Occipital lobe (tissue), 3 donors: ENCODE measurements at places on chromosomes 3 and 15.

GRCh38 chr3:64352639-64352992 is 127.3 kb upstream of the PRICKLE2 start:
- no peak for DNase-seq

GRCh38 chr3:85397434-85397833 is 438.6 kb downstream of the CADM2 start:
- DNase-seq: no peak

DNA sequence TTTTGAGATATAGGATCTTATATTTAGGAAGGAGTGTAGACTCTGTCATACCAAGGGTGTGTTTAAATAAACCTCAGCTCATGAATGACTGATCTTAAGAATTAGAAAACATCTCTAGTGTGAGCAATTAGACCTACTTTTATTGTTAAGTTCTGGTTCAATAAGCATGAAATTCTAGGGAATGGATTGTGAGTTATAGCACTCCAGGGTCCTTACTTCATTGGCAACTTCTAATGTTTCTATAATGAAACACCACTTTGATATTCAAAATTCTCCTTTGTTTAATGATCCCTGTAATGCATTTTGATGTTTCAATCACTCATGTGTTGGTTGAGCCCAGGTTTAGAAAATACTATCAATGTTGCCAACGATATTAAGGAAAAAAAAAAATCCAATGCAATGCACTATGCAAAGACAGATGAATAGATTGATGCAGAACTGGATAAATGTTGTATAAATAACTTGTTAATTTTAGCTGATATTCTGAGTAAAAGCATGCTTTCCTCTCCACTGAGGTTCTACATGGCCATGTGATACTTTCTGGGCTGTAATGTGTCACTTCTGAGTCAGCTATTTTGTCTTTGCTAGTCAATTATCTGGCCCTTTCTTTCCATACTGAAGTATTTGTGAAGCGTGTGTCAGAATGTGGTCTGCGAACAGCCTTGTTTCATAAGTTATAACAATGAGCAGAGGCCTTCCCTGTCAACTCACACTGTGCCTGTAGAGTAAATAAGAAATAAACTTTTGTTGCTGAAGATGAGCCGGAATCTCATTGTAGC is 1035.9 kb downstream of the PLOD2 start:
- DNase-seq: no peak

- no peak for DNase-seq
These were observed 501.7 kb downstream of the SHQ1 start for GRCh38 chr3:72346526-72346926.

GRCh38 chr15:81895723-81896122 is 150.1 kb downstream of the MEX3B start:
- no peak for DNase-seq

DNA sequence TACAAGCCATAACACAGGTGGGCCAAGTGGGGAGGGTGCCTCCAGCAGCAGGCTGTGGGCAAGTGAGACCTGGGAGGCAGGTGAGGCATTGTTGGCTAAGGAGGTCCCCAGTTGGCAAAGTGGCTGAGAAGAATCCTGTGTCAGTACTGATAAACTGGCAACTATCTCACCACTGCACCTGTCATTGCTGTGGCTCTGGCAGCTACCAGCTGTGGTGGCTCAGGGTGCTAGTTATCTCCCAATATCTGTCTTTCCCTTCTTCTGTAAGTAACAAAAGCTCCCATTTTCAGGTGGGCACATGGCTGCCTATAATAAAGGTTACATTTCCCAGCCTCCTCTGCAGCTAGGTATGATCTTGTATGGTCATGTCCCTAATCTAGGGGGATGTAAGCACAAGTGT is 80.6 kb upstream of the RNF7 start:
- DNase-seq: no peak

- DNase-seq: peak; percentile 16
These were observed 500.4 kb downstream of the SHQ1 start for GRCh38 chr3:72347819-72348319.

DNA sequence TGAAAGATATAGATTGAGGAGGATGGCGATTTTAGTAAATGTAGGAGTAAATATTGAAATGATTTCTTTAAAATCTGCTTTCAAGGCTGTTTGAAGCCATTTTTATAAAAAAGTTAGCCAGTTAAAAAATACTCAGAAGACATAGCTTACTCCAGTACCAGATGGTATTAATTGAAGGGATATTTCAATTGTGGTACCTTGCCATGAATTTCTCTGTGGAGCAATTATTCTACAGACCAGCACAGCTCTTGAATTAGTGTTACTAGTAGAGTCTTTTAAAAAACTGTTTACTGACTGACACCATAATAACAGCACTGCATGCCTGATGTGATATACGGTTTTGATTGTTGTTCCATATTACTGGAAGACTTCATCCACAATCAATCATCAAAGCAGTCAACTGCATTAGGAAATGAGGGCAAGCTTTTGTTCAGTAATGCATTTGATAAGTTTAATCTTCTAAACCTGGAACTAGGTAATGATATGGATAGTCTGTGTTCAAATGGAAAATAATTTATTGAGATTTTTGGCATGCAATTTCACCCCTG is 106.4 kb downstream of the MFSD1 start:
- no peak for DNase-seq

DNA sequence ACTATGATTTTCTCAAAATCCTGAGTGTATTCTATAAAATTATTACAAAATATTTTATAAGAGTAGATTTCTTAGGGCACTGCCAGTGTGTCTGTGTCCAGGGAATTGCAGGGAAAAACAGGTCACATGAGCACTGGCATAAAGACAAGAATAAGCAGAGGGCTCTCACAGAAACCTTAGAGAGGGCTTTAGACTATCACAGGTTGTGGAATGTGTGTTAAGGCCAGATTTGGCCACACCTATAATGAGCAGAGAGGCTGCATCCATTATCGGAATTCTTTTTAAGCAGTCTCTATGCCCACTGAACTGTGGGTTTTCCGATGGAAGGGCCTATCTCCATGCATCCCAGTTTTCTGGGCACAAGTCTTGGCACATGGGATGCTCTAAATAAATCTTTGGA is 90.2 kb downstream of the RTP4 start:
- DNase-seq: no peak

DNA sequence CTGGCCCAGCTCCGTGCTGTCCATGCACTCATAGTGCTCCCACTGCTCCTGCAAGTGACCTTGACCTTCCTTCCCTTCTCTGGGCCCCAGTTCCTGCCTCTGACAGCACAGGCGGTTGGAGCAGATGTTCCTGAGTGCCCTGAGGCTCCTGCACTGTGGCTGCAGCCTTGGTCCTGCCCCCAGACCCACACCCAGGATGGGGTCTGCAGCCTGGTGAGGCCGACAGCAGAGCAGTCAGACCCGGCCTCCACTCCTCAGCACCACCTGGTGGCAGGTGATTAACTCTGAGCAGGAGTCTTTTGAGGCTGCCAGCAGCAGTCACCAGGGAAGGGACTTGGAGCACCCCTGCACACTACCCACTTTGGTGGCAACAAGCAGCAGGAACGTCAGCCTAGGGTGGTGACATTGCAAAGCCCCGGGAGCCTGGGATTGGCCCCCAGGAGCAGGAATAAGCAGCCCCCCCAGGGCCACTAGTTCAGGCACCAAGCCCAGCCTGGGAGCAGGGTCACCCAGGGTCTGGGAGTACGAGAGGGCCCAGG is 64.6 kb downstream of the CYP11A1 start:
- no peak for DNase-seq

- no peak for DNase-seq
These were observed 173.5 kb downstream of the TNIK start for GRCh38 chr3:171286580-171287249.

DNA sequence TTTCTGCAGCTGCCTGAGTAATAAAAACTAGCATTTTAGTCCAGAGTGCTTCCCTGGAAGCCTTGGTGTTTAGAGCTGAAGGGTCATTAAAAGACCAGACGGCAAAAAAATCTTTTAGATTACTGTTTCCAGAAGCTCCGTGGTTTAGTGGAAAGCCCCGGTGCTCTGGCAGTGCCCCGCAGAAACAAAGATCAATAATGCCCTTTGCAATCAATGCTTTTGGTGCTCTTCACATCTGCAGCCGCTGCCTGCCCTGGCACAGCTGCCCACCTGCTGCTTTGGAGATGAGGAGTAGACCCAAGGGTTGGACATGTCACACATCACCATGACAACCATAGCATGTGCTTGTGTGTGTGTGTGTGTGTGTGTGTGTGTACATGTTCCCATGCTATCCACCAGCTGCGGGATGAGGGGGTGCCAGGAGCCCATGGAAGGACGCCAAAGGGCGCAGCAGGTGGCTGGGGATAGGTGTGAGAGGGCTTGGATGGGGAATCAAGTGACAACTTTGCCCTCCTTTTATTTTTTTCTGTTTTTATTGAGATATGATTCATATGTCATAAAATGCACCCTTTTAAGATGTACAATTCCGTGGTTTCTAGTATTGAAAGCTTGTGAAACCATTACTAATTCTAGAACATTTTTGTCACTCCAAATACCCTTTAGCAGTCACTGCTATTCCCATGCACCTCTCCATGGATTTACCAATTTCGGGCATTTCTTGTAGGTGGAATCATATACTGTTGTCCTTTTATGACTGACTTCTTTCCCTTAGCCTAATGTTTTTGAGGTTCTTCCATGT is 75.7 kb upstream of the KLHL25 start:
- no peak for DNase-seq

- peak; percentile 29 for DNase-seq
These were observed 296.3 kb downstream of the UACA start for GRCh38 chr15:70466895-70467529.

DNA sequence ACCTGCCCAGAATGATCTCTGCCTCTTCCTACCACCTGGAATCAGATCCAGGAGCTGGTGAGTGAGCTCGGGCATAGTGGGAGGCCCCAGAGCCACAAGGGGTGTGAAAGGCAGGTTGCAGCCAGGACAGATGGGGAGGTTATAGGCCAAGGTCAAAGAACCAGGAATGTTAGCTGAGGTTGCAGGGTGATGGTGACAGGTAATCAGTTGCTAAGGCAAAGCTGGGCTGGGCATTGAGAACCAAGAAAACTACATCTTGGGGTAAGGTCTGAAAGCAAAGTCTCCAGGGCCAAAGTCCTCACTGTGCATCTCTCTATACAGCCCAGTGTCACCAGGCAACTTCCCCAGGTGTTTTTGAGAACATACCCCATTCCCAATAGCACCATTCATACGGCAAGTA is 38.4 kb upstream of the SLC6A11 start:
- no peak for DNase-seq

DNA sequence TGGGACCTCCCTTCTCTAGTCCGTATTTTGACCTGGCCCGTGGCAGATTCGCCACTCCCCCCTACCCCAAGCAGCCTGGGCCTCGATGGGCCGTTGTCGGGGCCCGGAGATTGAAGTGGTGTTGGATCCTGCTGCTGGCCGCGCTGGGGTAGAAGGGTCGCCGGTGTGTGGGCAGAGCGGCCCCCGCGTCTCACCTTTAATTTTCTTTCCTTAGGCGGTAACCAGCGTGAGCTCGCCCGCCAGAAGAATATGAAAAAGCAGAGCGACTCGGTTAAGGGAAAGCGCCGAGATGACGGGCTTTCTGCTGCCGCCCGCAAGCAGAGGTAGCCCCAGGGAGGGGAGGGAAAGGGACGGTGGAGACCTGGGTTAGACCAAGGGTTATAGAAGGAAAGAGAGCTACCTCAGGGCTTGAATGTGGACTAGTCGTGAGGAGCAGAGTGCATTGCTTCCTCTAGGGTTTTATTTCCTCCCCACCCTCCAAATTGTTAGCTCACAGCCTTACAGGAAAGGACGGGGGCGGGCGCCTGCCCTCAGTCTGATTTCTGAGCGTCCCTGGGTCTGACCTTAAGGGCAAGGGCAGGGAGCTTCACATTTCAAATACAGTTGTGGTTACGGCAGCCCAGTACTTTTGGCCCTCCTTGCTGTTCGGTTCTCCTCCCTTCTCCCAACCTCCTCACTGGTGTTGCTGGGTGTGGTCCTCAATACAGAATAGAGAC is 799 bp downstream of the SERF2 start:
- no peak for DNase-seq

DNA sequence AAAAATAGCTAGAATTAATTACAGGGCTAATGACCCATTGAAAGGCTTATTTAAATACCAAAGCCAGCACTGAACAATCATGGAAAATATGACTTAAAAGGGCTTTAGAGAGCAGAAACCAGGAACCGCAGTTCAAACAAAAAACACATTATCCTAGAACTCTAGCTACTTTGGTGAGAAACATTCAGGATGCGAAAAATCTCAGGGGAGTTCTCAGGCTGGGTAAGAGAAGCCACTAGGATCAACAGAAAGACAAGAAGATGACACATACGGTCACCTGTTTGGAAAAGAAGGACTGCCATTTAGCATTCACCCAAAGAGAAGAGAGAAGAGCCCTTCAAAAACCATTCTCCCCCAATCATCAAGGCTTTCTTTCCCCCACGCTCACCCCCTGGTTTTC is 75.6 kb upstream of the ICE2 start:
- DNase-seq: no peak

DNA sequence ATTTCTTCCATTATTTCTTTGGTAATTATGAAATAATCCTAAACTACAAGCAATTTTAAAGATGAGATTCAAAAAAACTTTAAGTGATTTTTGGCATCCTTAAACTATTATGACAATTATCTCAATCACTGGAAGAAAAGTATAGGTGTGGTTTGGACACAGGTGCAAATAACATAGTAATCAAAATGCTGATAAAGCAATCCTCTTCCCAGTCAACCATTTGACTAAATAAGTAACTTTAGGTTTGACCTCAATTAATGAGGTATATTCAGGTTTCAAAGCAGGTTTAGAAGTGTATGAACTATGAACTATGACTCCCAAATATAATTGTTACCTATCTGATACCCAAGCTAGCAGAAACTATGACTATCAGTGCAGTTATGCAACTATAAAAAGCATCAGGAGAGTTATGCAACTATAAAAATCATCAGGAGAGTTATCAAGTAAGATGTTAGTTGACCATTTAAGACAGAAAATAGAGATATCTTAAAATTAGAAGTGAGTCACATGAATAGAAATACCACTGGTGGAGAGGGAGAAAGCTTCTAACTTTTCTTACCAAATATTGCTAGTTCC is 8.9 kb upstream of the CNTN3 start:
- no peak for DNase-seq

- DNase-seq: no peak
These were observed 149.9 kb upstream of the NR2E3 start for GRCh38 chr15:71660501-71660900.

GRCh38 chr3:172121981-172122380 is 82.6 kb downstream of the FNDC3B start:
- DNase-seq: no peak

DNA sequence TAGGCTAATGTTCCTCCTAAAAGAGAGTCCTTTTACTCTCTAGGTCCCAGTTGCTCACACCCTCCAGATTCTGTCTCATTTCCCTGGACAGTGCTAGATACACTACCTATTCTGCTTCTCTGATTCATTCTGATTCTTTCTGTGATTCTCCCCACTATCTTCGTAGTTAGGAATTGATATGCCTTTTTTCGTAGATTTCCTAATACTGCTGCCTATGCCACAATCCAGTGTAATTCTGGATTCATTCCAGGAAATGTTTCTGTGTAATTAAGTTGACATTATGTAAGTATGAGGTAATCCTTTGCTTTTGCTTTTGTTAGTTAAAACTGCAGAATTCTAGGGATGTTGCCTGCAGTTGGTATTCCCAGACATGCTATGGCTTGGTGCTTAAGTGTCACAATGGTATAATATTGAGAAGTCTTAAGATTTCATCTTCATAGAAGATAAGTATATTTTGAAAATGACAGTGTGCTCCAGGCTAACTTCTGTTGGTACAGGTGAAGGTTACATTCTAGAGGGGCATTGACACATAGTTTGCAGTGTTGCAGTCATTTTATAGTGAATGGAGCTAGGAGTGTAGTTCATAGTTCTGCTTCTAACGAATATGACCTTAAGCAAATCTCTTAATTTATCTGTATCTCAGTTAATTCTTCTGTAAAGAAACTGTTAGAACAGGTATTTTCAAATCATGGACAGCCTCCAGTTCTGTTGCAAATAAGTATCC is 54.3 kb downstream of the RIOX2 start:
- DNase-seq: no peak
